Hematopoietic multipotent progenitor cell treated with erythropoietin and hydrocortisone succinate and interleukin-3 and kit ligand, for 8 days (in vitro differentiated cells): ENCODE measurements at places on chromosomes 16 and 17.

GRCh38 chr17:16215273-16215964 lies at the start of gene NCOR1:
Gene NCOR1, minus strand, starts transcription at chr17:16215534. Its CDS starts 20,965 bp downstream, at chr17:16194569.
- DNase-seq = peak; percentile 94

- peak; percentile 29 for DNase-seq
Measured at GRCh38 chr17:36124879-36125824, 21.5 kb downstream of the CCL4 start.

GRCh38 chr17:40124279-40125141 lies 2.7 kb downstream of the MSL1 start:
- DNase-seq = no peak

GRCh38 chr16:27237219-27238015 lies 31.2 kb downstream of the NSMCE1 start:
- DNase-seq = peak; percentile 89

DNA sequence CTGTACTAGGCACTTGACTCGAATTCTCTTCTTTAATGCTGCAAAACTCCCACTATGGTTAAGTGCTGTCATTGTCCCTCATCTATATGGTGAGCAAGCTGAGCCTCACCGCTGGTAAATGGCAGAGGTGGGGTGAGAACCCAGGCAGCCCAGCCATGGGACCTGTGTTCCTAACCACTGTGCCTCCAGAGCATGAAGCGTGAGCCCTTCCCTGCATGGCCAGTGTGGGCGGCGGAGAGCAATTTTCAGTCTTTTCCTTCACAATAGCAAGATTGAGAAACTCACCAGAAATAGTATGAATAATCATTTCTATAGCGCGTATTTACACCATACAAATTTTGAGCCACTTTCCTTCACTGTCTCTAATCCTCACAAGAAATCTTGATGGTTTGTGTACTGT lies 9.2 kb downstream of the BFAR start:
- peak; percentile 20 for DNase-seq

- no peak for DNase-seq
Measured at GRCh38 chr17:51873302-51873701, 285.2 kb downstream of the CA10 start.

- peak; percentile 7 for DNase-seq
Measured at GRCh38 chr16:23348579-23349469, 46.7 kb downstream of the SCNN1B start.
